ENCODE measurements at places on chromosomes 5 and 9. TPM values are rescaled to one million over a fixed set of nuclear protein-coding genes. Genes with fewer than 3 reads are reported as not detected.

DNA sequence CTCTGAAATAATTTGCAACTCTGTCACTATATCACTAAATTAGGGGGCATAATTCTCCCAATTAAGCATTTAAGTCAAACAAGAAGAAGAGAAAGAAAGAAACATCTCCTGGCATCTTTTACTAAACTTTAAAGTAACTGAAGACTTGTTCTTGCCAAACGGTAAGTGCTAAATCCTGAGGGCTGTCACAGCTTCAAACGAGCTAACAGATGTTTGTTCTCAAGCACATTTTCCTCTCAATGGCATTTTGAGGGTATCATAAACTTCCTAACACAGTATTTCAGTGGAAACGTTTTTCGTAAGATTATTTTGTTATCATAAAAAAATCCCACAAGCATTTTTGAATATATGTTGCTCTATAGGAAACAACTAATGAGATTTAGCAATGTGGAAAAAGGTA is 169.5 kb upstream of the TAS2R1 start:
- no peak for DNase-seq

TTC23L gene
- not detected for total RNA-seq

IL4 gene
- not detected for total RNA-seq

GGTA1 gene
- total RNA-seq: not detected

PCDHGA11 gene
- 9.7 TPM for total RNA-seq

ERBIN gene
- total RNA-seq: 97.5 TPM

FAM153A gene
- not detected for total RNA-seq

- no peak for DNase-seq
Measured at GRCh38 chr9:91945277-91946085, 4.5 kb downstream of the ROR2 start.

ESM1 gene
- total RNA-seq: 55.0 TPM

CDX1 gene
- not detected for total RNA-seq

GRCh38 chr9:78439866-78440830 is 143.2 kb downstream of the PSAT1 start:
- no peak for DNase-seq

GRCh38 chr9:93024986-93025630 is 33.4 kb upstream of the SUSD3 start:
- DNase-seq: no peak

ZNF462 gene
- 15.2 TPM for total RNA-seq

All from HFFc6 (cell line).